T-cell (primary cell): ENCODE measurements at places on chromosomes 1 and 21.
A peak's percentile ranks its signal among the peaks of the same experiment; 100 is the strongest.

GRCh38 chr1:149962736-149963135, 26.1 kb upstream of the MTMR11 start:
- no peak for DNase-seq

DNA sequence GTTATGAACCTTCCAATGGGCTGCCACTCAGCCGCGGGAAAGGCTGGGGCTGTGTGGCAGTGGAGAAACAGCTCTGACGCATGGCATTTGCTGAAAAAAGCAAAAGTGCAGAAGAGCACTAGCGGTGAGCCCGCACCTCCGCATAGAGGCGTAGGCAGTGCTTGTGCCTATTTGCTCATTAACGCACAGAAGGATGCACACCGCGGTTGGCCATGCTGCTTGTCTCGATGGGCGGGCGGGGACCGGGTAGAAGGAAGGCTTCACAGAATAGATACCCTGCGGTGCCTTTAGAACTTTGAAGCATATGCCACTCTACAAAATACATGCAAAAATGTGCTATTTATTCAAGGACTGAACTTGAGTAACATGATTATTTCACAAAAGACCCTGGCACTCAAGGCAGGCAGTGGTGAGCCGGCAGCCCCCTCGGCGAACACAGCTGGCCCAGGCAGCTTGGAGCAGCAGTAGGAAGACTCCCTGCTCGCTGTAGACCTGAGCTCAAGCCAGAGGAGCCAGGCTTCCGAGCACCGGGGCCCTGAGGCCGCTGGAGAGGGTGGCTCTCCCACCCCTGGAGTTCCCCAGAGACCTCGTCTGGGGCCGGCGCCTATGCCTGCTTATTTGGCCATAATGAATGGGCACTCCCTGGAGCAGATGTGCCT, 71.5 kb downstream of the SIK1 start:
- no peak for DNase-seq

DNA sequence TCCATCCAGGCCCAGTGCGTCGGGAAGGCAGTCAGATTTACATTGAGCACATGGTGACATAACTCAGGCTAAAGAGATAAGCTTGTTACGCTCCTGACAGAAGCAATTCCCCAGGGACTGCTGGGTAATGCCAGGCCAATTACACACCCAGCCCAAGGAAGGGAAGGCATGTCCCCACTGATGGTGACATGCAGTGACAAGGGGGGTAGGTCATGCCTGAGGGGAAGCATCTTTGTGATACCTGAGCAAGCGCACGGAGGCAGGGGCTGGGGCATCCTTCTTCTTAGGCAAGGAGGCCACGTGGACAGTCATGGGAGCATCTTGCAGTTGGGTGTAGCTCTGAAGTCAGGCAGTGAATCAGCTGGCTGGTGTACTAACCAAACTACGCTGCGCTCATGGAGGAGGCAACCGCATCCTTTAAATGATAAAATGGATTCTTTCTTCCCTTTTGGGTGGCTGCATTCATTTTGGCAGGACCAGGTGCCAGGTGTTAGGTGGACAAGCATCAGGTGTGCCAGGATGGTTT, 39.6 kb upstream of the GRIK3 start:
- no peak for DNase-seq

- no peak for DNase-seq
These were observed 28.4 kb upstream of the ETV3 start for GRCh38 chr1:157166590-157166989.

DNA sequence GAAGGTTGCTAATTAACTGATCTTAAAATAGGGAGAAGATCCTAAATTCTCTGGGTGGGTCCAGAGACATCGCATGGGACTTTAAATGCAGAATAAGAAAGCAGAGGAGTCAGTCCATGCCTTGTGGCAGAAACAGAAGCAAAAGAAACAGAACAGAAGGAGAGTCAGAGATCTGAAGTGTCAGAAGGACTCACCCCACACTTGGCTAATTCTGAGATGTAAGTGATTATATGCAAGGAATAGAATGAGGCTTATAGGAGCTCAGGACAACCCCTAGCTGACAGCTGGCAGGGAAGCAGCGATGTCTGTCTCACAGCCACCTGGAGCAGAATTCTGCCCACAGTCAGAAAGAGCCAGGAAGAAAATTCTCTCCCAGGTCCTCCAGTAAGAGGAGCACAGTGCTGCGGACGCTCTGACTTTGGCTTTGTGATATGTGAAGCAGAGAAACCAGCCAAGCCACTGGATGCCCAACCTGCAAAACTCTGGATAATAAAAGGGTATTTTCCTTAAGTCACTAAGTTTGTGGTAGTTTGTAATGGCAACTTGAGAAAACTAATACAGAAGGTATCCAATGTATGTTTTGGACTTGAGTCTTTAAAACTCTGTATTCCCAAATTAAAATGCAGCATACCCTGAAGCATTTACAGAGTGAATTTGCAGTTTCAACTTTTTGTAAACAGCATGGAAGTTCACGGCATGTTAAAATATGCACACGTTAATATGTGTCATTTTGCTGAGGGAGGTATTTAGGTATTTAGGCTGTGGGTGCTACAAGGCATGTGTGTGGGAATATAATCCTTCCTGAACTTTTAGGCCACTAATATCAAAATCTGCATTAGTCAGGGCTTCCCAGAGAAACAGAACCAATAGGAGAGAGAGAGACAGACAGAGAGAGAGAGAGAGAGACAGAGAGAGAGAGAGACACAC, 388.5 kb downstream of the PCP4 start:
- no peak for DNase-seq

DNA sequence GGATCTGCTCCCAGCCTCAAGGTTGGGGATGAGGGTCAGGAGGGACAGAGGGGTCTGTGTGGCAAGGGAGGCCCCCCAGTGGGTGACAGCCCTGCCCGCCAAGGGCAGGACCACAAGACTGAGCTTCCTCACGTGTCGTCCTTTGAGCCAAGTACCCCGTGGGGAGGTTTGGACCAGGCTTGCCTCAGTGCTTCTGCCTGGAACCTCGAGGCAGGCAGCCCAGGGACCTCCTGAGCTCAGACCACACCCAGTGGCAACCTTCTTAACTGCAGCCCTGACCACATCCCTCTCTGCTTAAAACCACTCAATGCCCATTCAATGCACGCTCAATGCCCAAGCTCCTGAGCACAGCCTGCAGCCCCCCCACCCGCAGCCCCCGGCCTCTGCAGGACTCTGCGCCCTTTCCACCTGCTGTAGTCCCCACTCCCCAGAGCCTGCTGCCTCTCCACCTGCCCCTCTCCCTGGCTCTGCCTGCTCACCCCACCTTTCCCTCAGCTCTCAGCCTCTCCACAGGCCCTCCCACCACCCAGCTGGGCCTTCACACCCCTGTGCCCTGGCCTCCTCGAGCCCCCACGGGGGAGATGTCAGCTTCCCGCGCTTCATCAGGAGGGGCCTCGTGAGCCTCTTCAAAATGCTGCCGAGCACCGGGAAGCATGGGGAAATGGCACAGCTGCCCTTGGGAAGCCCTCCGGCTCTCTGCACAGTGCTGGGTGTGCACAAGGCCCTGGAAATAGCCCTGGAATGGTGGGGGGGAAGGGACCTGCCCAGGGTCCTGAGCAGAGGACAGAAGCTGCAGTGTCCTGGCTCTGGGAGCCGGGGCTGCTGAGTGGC, 129.3 kb upstream of the VAMP3 start:
- DNase-seq = no peak

DNA sequence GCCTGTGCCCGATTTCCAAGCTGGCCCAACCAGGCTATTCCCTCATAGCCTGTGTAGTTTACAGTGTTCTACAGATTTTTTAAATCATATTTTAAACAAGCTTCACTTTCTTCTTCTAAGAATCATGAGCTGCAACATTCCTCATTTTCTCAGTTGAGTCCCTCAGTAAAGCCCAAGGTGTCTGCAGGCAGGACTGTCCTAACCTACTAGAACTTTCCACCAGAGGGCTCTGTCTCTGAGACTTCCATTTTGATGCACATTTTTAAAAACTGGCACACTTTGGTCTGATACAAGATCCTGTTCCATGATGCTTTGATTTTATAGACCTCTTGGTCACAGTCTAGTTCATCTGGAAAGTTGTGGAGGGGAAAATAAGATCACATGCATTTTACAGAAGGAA, 21.6 kb upstream of the SLAMF6 start:
- peak; percentile 31 for DNase-seq

DNA sequence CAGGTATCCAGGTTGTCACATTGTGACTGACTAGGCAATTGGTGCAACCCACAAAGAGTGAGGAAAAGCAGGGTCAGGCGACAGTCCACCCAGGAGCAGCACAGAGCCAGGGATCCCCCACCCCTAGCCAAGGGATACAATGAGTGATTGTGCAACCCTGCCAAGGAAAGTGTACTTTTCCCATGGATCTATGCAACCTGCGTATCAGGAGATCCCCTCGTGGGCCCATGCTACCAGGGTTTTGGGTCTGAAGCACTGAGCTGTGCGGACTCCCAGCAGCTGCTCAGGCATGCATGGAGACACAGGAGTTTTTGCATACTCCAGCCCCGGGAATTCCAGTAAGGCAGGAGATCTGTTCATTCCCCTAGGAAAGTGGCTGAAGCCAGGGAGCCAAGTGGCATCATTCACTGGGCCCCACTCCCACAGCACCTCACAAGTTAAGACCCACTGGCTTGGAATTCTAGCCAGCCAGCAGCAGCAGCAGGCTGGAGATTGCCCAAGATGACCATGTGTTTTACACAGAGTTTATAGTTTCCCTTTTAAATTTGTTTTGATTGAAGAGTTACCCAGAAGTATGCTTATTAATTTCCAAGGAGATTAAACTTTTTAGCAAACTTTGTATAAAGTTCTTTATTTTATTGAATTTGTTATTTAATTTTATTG, 136.0 kb downstream of the LTN1 start:
- no peak for DNase-seq

GRCh38 chr1:65924471-65924870, 131.8 kb downstream of the PDE4B start:
- DNase-seq = no peak

DNA sequence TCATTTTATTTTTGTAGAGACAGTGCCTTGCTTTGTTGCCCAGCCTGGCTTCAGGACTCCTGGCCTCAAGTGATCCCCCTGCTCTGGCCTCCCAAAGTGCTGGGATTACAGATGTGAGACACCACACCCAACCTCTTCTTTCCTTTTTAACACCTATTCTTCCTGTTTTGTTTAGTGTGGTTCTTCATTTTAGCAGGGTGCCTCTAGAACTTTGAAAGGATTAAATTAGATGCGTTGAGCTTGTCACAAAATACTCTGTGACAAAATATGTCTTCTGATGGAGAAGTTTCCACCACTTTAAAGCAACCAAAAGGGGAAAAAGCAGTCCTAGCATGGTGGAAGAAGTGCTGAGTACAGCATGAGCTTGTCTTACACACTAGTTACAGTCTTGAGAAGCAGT, 42.0 kb downstream of the CDC14A start:
- DNase-seq = no peak

GRCh38 chr21:43974791-43975468, 37.2 kb upstream of the TRAPPC10 start:
- no peak for DNase-seq

DNA sequence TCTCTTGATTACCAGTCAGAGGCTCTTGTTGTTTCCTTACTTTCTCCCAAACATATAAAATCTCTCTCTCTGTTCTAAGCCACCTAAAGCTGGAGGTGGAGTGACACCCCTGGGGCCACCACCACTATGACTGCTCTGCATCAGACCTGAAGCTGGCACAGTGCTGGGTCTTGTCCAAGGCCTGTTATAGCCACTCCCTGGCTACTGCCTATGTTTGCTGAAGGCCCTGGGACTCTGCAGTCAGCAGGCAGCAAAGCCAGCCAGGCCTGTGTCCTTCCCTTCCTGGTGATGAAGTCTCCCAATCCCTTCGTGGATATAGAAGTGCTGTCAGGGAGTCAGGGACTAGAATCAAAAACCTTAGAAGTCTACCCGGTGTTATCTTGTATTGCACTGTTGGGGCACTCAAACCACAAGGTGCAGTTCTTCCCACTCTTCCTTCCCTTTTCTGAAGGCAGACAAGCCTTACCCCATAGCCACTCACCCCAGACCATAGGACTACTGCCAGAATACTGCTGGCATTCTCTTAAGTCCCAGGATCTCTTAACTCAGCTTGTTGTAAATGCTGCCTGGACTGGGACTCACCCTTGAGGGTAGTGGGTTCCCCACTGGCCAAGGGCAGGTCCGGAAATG, 103.1 kb downstream of the RPS6KC1 start:
- no peak for DNase-seq

DNA sequence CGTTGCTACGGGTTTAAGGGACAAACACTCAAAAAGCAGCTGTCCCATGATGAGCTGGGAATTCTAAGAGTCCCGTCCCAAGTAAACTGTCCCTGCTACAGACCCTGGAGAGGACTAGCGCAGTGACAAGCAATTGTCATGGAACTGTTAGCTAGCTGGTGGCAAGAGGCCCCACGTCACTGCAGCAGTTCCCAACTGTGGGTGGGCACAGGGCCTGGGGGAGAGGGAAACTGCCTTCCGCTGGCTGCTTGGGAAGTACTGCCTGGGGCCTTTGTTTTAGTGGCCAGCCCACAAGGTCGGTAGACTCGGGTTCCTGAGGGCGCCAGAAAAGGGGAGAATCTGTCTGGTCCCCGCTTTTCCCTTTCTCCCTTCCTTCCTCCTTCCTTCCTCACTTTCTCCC, 97.4 kb downstream of the LACTBL1 start:
- no peak for DNase-seq

- DNase-seq = no peak
These were observed 1.6 kb downstream of the ECHDC2 start for GRCh38 chr1:52919723-52920483.
